Epithelial cell of prostate (primary cell): ENCODE measurements at places on chromosomes 2 and 18.

DNA sequence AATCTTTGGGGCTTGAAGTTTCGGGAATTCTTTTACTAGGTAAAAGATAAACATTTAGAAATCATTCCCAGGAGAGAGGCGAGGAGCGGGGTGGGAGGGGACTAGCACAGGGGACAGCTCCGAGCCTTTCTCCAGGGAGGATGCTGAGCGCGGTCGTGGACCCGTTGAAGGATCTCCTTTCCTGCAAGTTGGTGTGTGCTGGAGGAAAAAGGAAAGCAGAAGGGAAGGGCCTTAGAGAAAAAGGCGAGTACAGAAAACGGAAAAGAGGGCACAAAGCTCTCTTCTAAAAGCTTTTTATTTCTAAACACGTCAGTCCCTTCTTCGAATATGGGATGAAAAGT, 640 bp downstream of the SLC39A6 start:
- no peak for DNase-seq

- DNase-seq: no peak
Observed at GRCh38 chr2:797993-798392, 120.8 kb upstream of the TMEM18 start.

DNA sequence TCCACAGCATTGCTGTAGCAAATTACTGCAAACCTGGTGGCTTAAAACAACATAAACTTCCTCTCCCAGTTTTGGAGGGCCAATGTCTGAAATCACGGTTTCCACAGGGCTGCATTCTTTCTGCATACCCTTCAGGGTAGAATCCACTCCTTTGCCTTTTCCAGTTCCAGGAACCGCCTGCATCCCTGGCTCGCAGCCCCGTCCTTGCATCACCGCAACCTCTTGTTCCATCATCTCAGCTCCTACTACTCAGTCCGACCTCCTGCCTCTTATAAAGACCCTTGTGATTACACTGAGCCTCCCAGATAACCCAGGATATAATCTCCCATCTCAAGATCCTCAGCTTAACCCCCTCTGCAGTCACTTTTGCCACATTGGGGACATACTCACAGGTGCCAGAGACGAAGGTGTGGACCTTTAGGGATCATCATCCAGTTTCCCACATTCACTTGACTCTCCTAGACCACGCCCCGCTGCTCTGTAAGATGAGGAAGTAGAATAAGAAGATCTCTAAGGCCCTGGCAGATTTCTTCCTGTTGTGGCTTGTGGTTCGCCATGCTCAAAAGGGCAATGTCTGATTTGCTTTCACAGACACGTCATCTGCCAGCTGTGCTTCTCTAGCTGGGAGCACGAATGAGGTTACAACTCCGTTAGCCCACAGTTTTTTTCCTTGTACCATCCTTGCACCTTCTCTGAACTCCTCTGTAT, 103.6 kb upstream of the AGAP1 start:
- no peak for DNase-seq

DNA sequence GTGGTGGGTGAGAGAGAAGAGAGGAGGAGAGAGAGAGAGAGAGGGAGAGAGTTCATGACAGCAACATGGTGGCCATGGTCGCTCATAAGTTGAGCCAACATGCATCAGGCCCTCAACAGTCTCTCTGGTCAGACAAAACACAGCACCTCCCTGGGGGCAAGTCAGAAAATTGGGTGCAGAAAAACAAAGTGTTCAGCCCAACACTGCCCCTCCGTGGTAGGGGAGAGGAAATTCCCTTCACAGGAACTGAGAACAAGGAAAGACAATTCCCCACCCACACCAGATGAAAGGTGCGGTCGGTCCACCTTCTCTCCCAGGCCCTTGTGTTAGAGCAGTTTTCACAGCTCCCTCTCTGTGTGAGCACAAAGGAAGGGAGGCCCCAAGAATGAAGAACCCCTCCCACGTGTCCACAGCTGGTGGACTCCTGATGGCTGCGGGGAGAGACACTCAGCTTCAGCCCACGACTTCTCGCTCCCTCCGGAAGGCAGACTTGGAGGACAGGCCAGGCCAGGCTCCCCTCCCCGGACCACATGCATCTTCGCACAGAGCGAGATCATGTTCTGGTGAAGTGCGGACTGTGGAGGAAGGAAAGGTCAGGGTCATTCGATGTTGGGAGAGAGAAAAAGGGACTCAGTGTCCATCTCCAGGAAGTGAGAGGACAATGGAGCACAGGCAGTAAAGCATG, 181.7 kb downstream of the ANAPC1 start:
- no peak for DNase-seq

- no peak for DNase-seq
Observed at GRCh38 chr18:4181882-4182568, 273.1 kb downstream of the DLGAP1 start.

- peak; percentile 72 for DNase-seq
Observed at GRCh38 chr2:68971591-68972231, 2.7 kb upstream of the GKN1 start.

DNA sequence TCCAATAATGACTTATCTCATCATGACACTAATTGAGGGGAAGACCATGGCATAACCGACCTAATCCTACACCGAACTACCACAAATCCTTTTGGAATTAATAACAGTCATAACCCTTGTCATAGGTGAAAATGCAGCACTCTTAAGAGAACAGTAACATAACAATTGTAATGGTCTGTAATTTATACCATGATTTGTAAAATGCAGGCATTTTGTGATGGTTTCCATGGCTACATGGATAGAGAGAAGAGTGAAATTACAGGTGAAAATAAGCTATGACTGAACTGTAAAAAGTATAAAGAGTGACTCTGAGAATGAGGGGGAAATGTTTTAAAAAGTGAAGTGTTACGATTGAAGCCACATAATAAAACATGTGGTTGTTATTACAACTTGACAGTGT, 494.1 kb upstream of the SLC39A10 start:
- no peak for DNase-seq

- no peak for DNase-seq
Observed at GRCh38 chr2:203870481-203870880, 2.9 kb downstream of the CTLA4 start.

DNA sequence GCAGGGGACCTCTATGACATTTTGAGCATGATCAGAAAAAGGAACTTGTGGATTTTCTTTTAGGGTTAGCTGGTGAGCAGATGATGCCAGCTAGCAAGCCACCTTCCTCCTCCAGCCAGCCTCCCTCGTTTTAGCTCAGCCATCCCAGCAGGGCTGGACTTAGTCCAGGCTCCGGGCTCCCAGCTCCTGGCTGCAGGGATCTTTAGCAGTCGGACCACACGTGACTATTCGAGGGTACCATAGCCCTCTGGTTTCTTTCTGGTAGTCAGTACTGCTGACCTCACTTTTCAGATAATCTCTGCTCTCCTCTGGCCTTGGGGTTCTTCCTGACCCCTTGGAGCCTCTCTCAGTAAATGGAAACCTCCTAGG, 31.8 kb downstream of the NCK2 start:
- no peak for DNase-seq
